ENCODE measurements at places on chromosomes 4 and X. TPM values are rescaled to one million over a fixed set of nuclear protein-coding genes. Genes with fewer than 3 reads are reported as not detected.
A peak's percentile ranks its signal among the peaks of the same experiment; 100 is the strongest.

The STK26 gene
- 2.0 TPM for total RNA-seq

The NUP62CL gene
- 3.9 TPM for total RNA-seq

The YY2 gene
- total RNA-seq, result 0.75 TPM

The HERC6 gene
- 4.3 TPM for total RNA-seq

The C4orf36 gene
- 0.35 TPM for total RNA-seq

The PQBP1 gene
- 49.8 TPM for total RNA-seq

The GSX2 gene
- not detected for total RNA-seq

GRCh38 chrX:53086464-53086863 lies 4.3 kb downstream of the TSPYL2 start:
- no peak overlapping the region for H3K4me3 ChIP-seq
- no peak overlapping the region for H3K27ac ChIP-seq
- peak; percentile 72 for DNase-seq
- H3K36me3 ChIP-seq, result no peaks in the 10 kb centered on the region
- H3K27me3 ChIP-seq, result no peaks in the 10 kb centered on the region
- H3K4me1 ChIP-seq, result no peaks in the 10 kb centered on the region

DNA sequence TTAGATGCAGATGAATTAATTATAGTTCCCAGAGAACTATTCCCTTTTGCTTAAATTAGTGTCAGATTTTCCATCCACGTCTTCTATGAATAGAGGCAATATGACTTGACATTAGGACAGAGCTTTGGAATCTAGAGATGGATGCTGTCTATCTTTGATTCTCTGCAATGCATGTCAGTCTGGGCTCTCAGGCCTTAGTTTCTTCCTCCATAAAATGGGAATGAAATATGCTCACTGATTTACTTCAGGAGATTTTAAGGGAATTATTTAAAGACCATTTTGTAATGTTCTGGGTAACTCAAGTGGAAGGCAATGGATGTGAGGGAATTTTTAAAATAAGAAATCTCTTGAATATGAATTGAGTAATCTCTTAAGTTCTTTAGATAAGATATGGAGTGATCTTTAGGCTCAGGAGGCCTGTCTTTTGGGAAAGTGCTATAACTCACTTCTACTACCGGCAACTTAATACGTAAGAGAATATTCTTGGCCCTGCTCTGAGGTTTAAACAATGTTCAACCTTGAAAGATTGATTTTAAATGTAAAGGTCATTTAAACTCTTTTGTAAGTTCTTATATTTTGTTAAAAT lies 29.0 kb downstream of the MGST2 start:
- DNase-seq, result no peak
- H3K27ac ChIP-seq, result no peak overlapping the region
- H3K36me3 ChIP-seq, result no peaks in the 10 kb centered on the region
- no peak overlapping the region for H3K4me3 ChIP-seq

DNA sequence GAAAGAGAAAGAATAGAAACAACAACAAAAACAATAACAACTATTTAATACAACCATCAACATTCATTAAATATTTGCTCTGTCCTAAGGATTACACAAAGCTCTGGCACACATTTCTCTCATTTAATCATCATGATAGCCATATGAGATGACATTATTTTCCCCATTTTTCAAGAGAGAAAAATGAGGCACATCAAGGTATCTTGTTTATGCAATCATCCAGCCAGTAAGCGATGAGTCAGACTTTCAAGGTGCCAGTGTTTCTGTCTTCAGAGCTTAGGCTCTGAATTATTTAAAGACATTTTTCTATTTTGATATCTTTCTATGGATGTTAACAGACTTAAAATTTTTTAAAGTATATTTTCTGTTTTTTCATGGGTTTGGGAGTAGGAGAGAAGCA lies 541.8 kb upstream of the SMIM31 start:
- no peaks in the 10 kb centered on the region for H3K4me1 ChIP-seq
- DNase-seq, result no peak
- H3K36me3 ChIP-seq, result no peaks in the 10 kb centered on the region
- H3K4me3 ChIP-seq, result no peak overlapping the region
- no peak overlapping the region for H3K27ac ChIP-seq

- no peaks in the 10 kb centered on the region for H3K4me1 ChIP-seq
- no peaks in the 10 kb centered on the region for H3K27me3 ChIP-seq
- no peaks in the 10 kb centered on the region for H3K36me3 ChIP-seq
Measured at GRCh38 chrX:3428792-3429191, 82.3 kb upstream of the MXRA5 start.

DNA sequence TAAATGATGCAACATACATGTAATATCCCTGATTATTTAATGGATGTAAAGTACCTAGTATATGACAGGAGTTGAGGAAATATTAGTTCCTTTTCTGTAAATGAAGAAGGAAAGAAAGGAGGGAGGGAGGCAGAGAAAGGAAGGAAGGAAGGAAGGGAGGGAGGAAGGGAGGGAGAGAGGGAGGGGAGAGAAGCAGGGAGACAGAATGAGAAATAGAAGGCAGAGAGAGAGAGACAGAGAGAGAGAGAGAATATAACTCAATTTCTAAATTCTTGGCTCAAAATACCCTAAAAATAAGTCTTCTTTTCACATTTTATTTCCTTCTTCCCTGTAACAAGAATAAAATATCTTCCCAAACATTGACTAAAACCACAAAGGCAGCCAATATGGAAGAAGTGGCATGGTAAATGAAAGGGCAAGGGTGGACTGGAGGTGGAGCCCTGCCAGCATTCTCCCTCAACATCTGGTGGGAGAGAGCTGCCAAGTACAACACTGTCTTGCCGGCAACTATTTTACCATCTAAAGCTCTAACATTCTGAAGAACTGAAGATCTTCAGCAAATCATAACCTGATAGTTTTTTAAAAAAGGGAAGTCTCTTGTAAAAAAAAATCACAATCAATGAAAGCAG lies 245.1 kb downstream of the PPP3CA start:
- DNase-seq, result peak; percentile 19
- no peak overlapping the region for H3K27ac ChIP-seq
- H3K4me3 ChIP-seq, result no peak overlapping the region
- H3K4me1 ChIP-seq, result no peaks in the 10 kb centered on the region
- no peaks in the 10 kb centered on the region for H3K27me3 ChIP-seq
- no peaks in the 10 kb centered on the region for H3K36me3 ChIP-seq

- H3K4me3 ChIP-seq, result no peak overlapping the region
- DNase-seq, result no peak
- no peak overlapping the region for H3K27ac ChIP-seq
- H3K36me3 ChIP-seq, result no peaks in the 10 kb centered on the region
- H3K27me3 ChIP-seq, result no peaks in the 10 kb centered on the region
Measured at GRCh38 chrX:44621078-44621477, 78.4 kb upstream of the FUNDC1 start.

DNA sequence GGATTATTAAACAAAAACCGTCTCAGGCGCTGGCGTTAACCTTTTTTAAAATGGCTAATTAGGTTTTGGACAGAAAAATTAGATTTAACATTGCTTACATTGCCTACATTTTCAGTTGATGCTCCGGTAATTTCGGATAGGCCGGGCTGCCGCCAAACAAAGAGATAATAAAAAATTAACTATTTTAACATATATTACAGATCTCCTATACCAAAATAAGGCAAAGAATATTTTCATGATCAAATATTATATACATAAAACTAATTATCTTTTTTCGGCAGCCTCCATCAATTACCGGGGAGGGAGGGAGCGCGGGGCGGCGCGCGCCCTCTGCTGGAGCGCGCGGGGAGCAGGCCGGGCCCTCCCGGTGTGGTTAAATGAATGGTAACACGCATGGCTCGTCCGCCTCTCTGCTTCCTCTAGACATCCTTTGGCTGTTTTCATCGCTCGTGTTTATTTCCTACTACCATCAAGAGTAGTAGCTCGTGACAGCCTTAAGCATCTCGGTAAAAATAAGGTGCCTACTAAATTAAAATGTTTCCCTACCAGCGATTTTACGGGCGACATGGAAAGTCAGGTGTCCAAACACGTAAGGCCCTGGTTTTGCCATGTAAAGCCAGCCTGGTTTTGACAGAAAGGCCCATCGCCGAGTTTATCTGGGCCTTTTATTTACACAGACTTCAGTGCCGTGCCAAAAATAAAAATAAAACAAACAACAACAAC lies 52.4 kb upstream of the TMEM33 start:
- H3K4me1 ChIP-seq, result peaks cover 15% of the 10 kb centered on the region
- H3K27ac ChIP-seq, result no peak overlapping the region
- peak; percentile 35 for DNase-seq
- H3K27me3 ChIP-seq, result no peaks in the 10 kb centered on the region

- H3K27me3 ChIP-seq, result no peaks in the 10 kb centered on the region
- peak overlapping the region; percentile 79 for H3K4me3 ChIP-seq
- H3K27ac ChIP-seq, result peak overlapping the region; percentile 90
- no peak for DNase-seq
- no peaks in the 10 kb centered on the region for H3K4me1 ChIP-seq
Measured at GRCh38 chr4:37685161-37685822, 884 bp downstream of the RELL1 start.

DNA sequence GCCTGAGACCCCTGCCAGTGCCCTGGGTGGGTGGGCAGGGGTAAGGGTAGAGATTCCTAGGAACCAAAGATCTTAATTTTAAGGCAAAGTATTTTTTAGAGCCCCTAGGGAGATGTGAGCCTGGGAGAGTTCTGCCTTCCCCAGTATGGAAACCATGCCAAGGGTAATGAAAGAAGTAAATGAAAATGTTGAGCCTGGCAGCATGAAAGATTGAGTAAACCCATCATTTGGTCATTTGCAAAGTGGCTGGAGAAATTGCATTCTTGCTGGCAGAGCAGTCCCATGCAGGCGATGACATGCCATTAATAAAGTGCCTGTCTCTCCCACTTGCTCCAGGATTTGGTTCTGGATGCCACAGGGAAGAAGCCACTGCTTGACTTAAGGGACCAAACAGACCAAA lies 60.7 kb upstream of the GPC4 start:
- no peak for DNase-seq
- H3K4me1 ChIP-seq, result no peaks in the 10 kb centered on the region
- no peaks in the 10 kb centered on the region for H3K27me3 ChIP-seq

- no peak overlapping the region for H3K4me3 ChIP-seq
- no peak overlapping the region for H3K27ac ChIP-seq
- DNase-seq, result no peak
- no peaks in the 10 kb centered on the region for H3K36me3 ChIP-seq
Measured at GRCh38 chrX:137926090-137926489, 360.2 kb downstream of the ZIC3 start.

DNA sequence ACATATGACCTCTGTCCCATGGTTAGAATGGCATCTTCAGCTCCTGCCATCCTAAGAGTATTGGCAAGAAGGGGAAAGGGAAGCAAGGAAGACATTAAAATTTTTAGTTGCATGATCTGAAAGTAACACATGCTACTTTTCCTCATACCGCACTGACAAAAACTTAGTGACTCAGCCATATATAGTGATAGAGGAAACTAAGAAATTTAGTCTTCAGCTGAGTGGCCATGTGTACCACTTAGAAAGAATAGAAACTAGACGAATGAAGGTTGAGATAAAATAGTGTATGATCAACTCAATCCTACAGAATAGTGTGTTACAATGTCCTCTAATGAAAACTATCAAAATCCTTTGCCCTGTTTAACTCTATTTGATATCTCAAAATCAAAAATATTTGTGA lies 164.1 kb downstream of the PPP3CA start:
- H3K36me3 ChIP-seq, result no peaks in the 10 kb centered on the region
- no peak overlapping the region for H3K27ac ChIP-seq
- DNase-seq, result no peak
- no peaks in the 10 kb centered on the region for H3K4me1 ChIP-seq

GRCh38 chr4:180664766-180665368 lies 1578.3 kb upstream of the TENM3 start:
- H3K36me3 ChIP-seq, result no peaks in the 10 kb centered on the region
- H3K4me3 ChIP-seq, result no peak overlapping the region
- H3K4me1 ChIP-seq, result no peaks in the 10 kb centered on the region
- H3K27me3 ChIP-seq, result no peaks in the 10 kb centered on the region
- H3K27ac ChIP-seq, result no peak overlapping the region

DNA sequence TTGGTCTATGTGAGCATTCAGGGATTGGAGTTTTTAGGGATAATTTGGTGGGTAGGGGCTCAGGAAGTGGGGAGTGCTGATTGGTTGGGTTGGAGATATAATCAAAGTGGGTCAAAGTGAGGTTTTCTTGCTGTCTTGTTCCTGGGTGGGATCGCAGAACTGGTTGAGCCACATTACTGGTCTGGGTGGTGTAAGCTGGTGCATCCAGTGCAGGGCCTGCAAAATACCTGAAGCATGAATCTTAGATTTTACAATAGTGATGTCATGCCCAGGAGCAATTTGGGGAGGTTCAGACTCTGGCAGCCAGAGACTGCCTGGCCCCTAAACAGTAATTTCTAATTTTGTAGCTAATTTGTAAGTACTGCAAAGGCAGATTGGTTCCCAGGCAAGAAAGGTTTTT lies 665.6 kb upstream of the PRKX start:
- no peaks in the 10 kb centered on the region for H3K27me3 ChIP-seq
- H3K4me1 ChIP-seq, result no peaks in the 10 kb centered on the region

GRCh38 chr4:61911313-61911756 lies 711.2 kb downstream of the ADGRL3 start:
- H3K4me1 ChIP-seq, result no peaks in the 10 kb centered on the region
- no peaks in the 10 kb centered on the region for H3K36me3 ChIP-seq
- no peak overlapping the region for H3K4me3 ChIP-seq
- DNase-seq, result no peak
- no peak overlapping the region for H3K27ac ChIP-seq
- no peaks in the 10 kb centered on the region for H3K27me3 ChIP-seq

GRCh38 chr4:127162741-127163140 lies 470.0 kb upstream of the INTU start:
- no peaks in the 10 kb centered on the region for H3K36me3 ChIP-seq
- DNase-seq, result no peak
- no peaks in the 10 kb centered on the region for H3K27me3 ChIP-seq
- H3K27ac ChIP-seq, result no peak overlapping the region

DNA sequence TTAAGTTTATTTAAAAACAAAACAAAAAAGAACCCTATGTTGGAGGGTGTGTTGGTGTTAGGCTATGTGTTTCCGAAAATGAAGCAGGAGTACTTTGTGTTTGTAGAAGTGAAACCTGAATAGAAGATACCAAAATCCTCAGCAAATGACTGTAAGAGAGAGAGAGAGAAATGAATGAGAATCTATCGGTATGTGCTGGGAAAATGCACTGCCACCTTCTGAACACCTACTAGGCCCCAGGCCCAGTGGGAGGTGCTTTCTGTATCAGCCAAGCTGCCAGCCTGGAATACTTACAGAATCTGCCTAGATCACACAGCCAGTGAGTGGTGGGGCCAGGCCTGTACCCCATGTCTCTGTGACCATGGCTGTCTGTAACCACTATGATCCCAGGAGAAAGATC lies 14.9 kb upstream of the PIM2 start:
- H3K4me3 ChIP-seq, result no peak overlapping the region
- no peak for DNase-seq
- no peaks in the 10 kb centered on the region for H3K36me3 ChIP-seq

GRCh38 chr4:56637791-56638190 lies 43.3 kb downstream of the HOPX start:
- H3K4me1 ChIP-seq, result no peaks in the 10 kb centered on the region
- no peak overlapping the region for H3K27ac ChIP-seq
- no peaks in the 10 kb centered on the region for H3K27me3 ChIP-seq
- no peak overlapping the region for H3K4me3 ChIP-seq

DNA sequence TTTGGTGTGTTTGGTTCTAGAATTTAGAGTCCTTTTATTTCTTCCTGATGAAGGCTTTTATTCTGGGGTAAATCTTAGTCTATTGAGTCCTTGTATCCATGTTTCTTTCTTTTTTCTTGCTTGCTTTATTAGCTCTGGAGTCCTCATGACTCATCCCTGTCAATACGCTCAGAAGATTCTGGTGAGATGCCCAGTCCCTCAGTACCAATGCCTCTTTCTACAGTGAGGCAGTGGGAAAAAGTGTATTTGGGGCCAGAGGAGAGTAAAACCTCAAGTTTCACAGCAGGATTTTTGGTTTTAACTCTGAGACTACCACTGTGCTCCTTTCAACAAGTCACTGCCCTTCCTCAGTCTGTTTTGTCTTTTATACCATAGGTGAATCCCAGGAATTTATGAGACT lies 368.0 kb downstream of the GBA3 start:
- no peak overlapping the region for H3K4me3 ChIP-seq
- DNase-seq, result no peak
- no peaks in the 10 kb centered on the region for H3K36me3 ChIP-seq
- H3K27me3 ChIP-seq, result no peaks in the 10 kb centered on the region
